ENCODE measurements at places on chromosomes 4 and X. TPM values are rescaled to one million over a fixed set of nuclear protein-coding genes. Genes with fewer than 3 reads are reported as not detected.

The SMR3B gene
- total RNA-seq = not detected

The GBA3 gene
- not detected for total RNA-seq

The MSX1 gene
- total RNA-seq = 1.1 TPM

The H2BW2 gene
- not detected for total RNA-seq

The SPANXD gene
- not detected for total RNA-seq

The FRMPD4 gene
- 0.10 TPM for total RNA-seq

The COL25A1 gene
- 0.34 TPM for total RNA-seq

The MAOB gene
- total RNA-seq = 8.5 TPM

The SPANXB1 gene
- not detected for total RNA-seq

The CPZ gene
- not detected for total RNA-seq

- DNase-seq = no peak
Observed at GRCh38 chrX:57286507-57287251, at the start of gene FAAH2. TSS of gene FAAH2 (plus strand) at chrX:57286706. CDS start at chrX:57286826, 120 bp downstream.

DNA sequence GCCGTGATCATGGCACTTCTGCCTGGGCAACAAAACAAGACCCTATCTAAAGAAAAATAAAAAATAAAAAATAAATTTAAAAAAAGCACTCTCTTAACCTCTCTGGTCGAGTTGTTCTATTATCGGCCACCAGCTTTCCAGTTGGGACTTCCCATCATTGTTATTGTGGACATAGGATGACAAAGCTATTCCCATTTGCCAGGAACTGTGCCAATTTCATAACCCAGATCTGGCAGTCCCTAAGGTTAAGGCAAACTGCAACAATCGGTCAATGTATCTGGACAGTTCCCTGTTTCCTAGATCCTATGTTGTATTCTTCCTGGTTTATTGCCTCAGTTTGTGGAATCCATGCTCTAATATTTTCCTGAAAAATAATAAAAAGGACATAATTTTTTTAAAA, 17.8 kb upstream of the ANXA5 start:
- no peak for DNase-seq

GRCh38 chr4:7462509-7462971, 27.8 kb upstream of the PSAPL1 start:
- no peak for DNase-seq

DNA sequence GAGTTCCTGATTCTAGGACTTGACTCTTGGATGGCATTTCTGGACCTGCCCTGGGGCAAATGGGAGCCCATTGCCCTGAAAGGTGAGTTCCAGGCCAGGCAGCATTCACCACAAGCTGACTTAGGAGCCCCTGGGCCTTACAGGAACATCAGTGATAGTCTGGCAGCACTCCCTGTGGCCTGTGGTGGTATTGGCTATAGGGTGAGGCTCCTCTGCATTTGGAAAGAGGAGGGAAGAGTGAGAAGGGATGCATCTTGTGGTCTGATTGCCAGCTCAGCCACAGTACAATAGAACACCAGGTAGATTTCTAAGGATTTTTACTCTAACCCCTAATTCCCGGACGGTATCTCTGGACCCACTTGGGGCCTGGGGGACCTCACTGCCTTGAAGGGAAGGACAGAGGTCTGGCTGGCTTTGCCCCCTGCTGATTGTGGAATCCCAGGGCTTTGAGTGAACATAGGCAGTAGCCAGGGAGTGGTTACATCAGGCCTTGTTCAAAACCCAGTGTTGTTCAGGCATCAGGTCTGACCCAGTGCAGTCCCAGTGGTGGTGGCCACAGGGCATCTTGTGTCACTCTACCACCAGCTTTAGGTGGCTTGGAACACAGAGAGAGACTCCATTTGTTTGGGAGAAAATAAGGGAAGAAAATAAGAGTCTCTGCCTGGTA, 32.9 kb downstream of the MAGED4 start:
- DNase-seq = no peak

DNA sequence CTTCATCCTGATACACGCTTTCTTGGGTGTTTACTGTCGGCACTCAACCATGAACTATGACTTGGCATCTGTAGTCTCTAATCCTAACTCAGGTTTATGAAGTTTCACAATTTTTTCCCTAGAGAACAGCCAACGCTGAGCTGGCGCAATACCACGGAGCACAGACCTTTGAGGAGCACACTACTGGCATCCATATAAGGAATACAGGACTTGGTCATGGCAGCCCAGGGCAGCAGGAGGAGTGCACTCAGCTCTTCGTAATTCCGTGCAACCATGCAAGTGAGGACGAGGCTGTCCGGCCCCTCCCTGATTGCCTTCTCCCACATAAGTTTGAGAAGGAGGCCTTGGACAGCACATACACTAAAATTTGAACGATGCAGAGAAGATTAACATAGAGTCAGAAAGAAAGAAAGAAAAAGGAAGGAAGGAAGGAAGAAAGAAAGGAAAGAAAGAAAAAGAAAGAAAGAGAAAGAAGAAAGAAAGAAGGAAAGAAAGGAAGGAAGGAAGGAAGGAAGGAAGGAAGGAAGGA, 41.0 kb upstream of the PDLIM5 start:
- DNase-seq = peak; percentile 31

- DNase-seq = no peak
Observed at GRCh38 chr4:68271851-68272357, 26.4 kb upstream of the TMPRSS11B start.

GRCh38 chr4:45865781-45866180, 258.1 kb downstream of the GABRG1 start:
- DNase-seq = no peak

DNA sequence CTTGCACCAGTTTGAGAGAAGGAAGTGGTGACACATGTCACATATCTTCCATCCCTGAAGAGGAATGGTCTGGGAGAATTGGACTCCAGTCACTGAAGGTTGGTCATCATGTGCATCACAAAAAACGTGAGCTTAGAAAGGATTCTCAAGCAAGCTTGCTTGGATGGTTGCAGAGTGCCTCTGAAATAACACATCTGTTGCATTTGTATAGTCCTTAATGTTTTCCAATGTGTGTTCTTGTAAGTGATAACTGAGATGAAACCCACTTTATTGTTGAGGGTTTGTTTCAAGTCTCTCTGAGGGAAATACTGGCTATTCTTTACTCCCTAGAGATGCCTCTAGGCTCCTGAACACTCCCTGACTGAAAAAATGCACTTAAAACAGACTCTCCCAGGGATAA, 184.5 kb upstream of the MBNL3 start:
- DNase-seq = no peak

GRCh38 chrX:9071031-9071650, 37.2 kb upstream of the FAM9B start:
- no peak for DNase-seq

GRCh38 chr4:4182835-4183568, 43.7 kb downstream of the OTOP1 start:
- no peak for DNase-seq

DNA sequence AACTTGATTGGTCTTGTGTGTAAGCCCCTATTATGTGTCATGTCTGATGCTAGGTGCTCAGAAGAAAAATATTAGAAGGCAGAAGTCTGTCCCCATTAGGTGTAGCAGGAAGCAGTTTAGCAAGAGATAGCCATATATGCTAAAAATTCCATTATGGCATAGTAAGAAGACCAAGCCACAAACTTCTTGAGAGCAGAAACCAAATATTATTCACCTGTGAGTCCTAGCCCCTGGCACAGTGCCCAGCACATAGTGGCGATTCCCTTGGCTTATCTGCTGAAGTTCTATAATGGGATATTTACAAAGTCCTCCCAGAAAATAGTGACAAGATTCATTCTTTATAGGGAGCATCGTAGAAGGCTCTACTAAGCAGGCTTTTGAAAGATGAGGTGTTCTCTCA, 174.4 kb downstream of the RAB28 start:
- DNase-seq = no peak

- DNase-seq = no peak
Observed at GRCh38 chr4:113776016-113776415, 14.5 kb upstream of the CAMK2D start.

GRCh38 chrX:16970977-16971376, 24.5 kb downstream of the REPS2 start:
- DNase-seq = no peak

DNA sequence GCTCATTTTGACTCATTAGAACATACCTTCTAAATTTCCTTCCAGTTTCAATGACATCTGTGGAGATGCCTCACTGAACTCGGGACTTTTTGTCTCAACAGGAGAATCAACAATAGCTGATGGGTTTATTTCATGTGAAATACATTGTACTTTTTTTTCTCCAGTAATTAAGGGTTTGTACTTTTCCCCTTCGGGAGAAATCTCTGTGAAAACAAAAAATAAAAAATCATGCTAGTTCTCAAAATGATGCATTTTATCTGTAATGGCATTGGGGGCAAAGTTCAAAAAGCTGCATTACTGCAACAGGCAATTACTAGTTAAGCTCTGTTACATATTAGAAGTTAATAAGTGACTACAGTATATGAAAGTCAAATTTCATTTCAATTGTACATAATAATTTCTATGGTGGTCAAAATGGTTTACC, 167.3 kb upstream of the SH3RF1 start:
- no peak for DNase-seq

DNA sequence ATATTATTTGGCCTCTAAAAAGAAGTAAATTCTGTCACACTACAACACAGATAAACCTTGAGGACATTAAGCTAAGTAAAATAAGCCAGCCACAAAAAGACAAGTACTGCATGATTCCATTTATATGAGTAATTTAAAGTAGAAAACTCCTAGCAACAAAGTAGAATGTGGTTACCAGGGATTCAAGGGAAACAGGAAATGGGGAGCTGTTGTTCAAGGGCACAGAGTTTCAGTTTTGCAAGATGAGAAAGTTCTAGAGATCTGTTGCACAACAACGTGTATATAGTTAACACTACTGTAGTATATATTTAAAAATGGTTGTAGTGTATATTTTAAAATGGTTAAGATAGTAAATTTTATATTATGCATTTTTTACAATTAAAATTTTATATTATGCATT, 25.4 kb downstream of the SEC31A start:
- no peak for DNase-seq

- peak; percentile 15 for DNase-seq
Observed at GRCh38 chr4:4480685-4481398, 61.0 kb downstream of the STX18 start.

DNA sequence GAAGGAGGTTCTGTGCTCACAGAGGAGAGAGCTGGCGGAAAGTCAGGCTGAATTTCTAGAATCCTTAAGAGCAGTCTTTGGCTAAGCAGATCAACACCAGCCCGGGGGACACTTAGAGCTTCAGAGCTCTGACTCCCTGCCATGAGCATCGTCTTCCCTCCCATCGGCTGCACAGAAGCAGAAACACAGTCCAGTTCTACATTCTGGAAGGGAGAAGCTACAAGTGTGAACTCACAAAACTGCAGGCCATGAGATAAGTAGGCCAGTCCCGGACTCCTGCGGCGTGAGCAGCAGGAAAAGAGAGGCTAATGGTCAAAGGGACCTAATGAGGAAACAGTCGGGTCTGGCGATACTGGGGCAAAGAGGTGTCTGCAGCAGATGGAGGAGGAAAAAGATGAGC, 211.5 kb downstream of the DHX15 start:
- no peak for DNase-seq

- no peak for DNase-seq
Observed at GRCh38 chr4:128076464-128076863, 15.4 kb downstream of the LARP1B start.

- DNase-seq = peak; percentile 61
Observed at GRCh38 chrX:73214426-73215094, at the start of gene NAP1L2. TSS of gene NAP1L2 (minus strand) at chrX:73214851. CDS start at chrX:73214492, 359 bp downstream.

DNA sequence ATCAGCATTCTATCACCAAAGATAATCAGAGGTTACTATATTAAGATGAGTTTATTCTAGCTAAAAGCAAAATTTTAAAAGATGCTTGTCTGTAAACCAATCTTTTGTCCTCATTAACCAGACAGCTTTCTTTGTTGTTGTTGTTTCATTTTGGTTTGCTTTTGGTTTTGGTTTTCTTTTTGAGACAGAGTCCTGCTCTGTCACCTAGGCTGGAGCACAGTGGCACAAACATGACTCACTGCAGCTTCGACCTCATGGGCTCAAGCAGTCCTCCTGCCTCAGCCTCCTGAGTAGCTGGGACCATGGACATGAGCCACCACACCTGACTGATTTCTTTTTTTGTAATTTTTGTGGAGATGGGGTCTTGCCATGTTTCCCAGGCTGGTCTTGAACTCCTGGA, 102.9 kb downstream of the COX18 start:
- no peak for DNase-seq

DNA sequence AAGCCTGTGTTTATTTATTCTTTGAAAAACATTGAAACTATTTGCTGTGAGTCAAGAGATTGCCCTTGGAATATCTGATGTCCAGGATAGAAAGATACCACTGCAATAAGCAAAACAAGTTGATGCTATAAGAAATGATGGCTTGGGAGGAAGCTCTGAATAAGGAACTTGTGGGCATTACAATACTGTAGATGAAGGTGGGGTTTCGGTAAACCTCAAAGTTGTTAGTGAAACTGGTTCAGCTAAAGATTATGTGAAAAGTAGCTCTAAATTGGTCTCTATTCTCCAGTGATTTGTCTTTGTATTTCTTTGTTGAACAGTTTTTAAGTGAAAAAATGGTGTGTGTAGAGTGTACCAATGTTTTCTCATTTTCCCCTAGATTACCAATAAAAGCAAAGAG, 128.7 kb downstream of the AKAP4 start:
- no peak for DNase-seq

- DNase-seq = no peak
Observed at GRCh38 chr4:25750874-25751273, 95.2 kb downstream of the SLC34A2 start.

GRCh38 chr4:178395798-178396197, 953.6 kb upstream of the AGA start:
- DNase-seq = no peak

- no peak for DNase-seq
Observed at GRCh38 chr4:171239196-171239595, 574.0 kb upstream of the GALNTL6 start.

- no peak for DNase-seq
Observed at GRCh38 chr4:38371391-38371851, 292.6 kb upstream of the KLF3 start.

GRCh38 chr4:71009890-71010588, 16.6 kb downstream of the DCK start:
- no peak for DNase-seq

GRCh38 chr4:159445692-159446091, 342.8 kb downstream of the RAPGEF2 start:
- DNase-seq = no peak

- DNase-seq = no peak
Observed at GRCh38 chr4:138977524-138977923, 38.1 kb upstream of the NOCT start.

- DNase-seq = no peak
Observed at GRCh38 chrX:12999422-12999821, 24.5 kb downstream of the TMSB4X start.

- DNase-seq = no peak
Observed at GRCh38 chrX:7179446-7179845, 31.5 kb upstream of the PUDP start.

GRCh38 chrX:34437586-34437985, 219.5 kb downstream of the TMEM47 start:
- no peak for DNase-seq

- no peak for DNase-seq
Observed at GRCh38 chr4:133968174-133968573, 233.4 kb downstream of the PABPC4L start.

GRCh38 chr4:52824603-52825459, 37.3 kb upstream of the RASL11B start:
- DNase-seq = no peak

All from upper lobe of left lung (tissue), 6 donors.